ENCODE measurements at places on chromosomes 3 and 15. TPM values are rescaled to one million over a fixed set of nuclear protein-coding genes. Genes with fewer than 3 reads are reported as not detected.

Gene HDC
- not detected for total RNA-seq

Gene SH3GL3
- total RNA-seq = 0.68 TPM

Gene FBXO40
- not detected for total RNA-seq

Gene SOX14
- not detected for total RNA-seq

Gene CTDSPL
- total RNA-seq = 11.0 TPM
